ENCODE measurements at places on chromosomes 2 and 18.

- DNase-seq, result peak; percentile 43
Measured at GRCh38 chr18:23437357-23438045, 15.6 kb upstream of the RIOK3 start.

- DNase-seq, result peak; percentile 52
Measured at GRCh38 chr2:1742681-1743395, 1.5 kb downstream of the PXDN start.

GRCh38 chr18:54612237-54612636, 21.2 kb downstream of the DYNAP start:
- no peak for DNase-seq

DNA sequence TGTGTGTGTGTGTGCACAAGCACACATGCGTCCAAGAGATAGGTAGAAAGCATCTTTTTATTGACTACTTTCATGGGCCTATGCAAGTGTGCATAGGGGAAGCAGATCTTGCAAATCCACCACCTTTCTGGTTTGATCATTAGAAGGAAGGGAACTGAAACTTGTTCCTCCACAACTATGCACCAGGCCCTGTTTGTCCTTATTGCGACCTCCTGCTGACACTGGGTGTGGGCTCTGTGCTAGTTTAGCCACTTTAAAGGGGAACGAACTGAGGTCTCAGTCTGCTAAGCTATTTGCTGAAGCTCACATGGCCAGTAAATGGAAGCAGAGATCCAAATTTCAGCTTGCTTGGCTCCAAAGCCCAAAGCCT, 32.1 kb upstream of the INSIG2 start:
- DNase-seq, result no peak

DNA sequence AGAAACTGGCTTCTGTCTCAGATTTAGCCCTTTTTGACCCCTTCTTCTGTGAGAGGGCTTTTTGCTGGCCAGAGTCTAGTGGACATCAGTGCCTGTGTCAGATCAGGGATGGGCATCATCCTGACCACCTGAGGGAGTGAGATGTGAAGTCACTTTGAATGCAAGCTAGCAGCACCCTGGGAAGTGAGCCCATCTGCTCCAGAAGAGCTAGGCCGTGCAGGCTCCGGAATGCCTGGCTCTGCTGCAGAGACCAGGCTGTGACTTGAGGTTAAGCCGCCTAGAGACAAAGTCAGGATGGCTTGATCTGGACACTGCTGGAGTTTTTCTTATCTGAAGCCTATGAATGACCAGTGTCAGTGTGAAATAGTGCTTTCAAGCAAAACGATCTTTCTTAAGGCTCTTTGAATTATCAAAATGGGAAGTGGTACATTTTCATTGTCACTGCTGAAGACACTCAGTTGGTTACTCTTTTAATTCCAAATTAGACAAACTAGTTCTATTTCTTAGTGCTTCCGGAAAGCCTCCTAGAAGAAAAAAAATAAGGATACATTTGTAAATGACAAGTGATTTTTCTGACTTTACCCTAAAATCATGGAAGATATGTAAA, 20.8 kb downstream of the DGUOK start:
- no peak for DNase-seq

DNA sequence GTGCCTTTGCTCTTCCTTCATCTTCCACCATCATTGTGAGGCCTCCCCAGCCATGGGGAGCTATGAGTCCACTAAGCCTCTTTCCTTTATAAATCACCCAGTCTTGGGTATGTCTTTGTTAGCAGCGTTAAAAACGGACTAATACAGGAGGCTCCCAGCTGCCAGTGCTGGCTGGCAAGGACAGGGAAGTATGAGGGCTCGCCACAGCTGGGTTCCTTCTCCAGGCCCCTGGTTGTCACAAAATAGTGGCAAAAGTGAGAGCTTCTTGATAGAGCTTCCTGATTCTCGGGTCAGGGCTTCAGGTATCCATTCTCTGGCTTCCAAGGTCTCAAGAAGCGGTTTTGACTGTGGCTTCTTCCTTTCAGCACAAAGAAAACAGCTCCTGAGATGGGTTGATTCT, 85.0 kb downstream of the ZNF516 start:
- no peak for DNase-seq

- no peak for DNase-seq
Measured at GRCh38 chr2:36480028-36480427, 117.9 kb downstream of the FEZ2 start.

DNA sequence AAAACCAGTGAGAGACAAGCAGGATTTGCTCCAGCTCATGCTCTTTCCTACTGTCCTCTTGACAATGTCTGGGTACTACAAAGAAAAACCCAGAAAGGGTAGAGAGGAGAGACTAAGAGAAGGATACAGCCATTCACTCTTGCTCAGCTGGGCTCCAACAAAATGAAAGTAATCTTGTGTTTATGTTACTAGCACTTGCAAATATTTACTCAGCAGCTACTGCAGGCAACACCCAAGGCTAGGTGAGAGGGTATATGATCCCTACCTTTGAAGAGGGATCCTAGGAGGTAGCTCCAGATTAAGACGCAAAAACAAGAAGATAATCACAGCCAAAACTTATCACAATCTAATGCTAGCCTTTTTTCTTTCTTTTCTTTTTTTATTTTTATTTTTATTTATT, 329.6 kb upstream of the ACVR2A start:
- no peak for DNase-seq

DNA sequence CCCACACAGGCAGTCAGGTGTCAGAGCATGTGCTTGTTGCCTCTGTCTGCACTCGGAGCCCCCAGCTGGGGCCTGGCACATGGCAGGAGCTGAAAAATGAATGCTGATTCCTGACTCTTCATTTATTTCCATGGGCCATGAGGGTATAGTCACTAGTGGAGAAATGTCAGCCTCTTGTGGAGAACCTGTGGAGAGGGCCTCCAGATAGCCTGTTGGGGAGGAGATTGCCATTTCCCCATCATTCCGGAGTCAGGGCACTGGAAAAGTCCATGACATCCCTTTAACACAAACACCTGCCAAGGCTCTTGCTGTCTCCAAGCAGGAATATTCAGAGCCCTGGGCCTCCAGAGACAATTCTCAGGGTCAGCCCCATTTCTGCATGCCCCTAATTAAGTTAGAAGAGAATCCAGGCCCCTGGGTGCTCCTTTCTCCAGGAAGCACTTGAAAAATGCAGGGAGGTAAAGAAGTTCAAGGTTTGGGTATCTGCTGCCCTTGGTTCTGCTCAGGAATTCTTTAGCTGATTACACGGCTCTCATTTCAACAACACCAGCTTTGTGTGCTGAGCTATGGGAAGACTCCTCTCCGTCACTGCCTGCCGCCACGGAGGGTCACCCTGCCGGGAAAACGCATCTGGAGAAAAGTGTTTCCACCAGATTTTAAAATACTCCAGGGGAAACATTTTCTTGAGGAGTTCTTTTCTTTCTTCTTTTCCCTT, 311.3 kb downstream of the MYCN start:
- DNase-seq, result no peak

GRCh38 chr2:48528431-48528830, 1.5 kb upstream of the STON1 start:
- no peak for DNase-seq

DNA sequence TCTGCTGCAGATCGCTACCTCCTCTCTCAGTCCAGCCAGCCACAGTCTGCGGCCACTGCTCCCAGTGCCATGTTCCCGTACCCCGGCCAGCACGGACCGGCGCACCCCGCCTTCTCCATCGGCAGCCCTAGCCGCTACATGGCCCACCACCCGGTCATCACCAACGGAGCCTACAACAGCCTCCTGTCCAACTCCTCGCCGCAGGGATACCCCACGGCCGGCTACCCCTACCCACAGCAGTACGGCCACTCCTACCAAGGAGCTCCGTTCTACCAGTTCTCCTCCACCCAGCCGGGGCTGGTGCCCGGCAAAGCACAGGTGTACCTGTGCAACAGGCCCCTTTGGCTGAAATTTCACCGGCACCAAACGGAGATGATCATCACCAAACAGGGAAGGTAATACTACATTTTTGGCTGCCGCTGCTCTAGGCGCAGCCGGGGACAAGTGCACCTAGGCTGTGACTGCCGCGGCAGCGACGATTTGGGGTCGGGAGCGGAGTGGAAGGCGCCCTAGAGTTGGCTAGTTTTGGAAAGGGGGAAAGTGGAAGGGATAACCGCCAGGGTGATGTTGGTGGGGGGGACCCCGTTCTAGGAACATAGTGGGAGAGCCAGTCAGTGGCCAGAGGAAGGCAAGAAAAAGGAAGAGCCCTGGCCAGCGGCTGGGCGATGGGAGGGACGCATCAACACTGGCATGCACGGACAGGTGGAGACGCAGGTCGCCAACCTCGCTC, 776 bp downstream of the TBR1 start:
- DNase-seq, result no peak

Measured in NCI-H460 (cell line).